ENCODE measurements at places on chromosomes 11 and 22.

GRCh38 chr11:70378506-70379134 lies 19.7 kb upstream of the CTTN start:
- DNase-seq = no peak

DNA sequence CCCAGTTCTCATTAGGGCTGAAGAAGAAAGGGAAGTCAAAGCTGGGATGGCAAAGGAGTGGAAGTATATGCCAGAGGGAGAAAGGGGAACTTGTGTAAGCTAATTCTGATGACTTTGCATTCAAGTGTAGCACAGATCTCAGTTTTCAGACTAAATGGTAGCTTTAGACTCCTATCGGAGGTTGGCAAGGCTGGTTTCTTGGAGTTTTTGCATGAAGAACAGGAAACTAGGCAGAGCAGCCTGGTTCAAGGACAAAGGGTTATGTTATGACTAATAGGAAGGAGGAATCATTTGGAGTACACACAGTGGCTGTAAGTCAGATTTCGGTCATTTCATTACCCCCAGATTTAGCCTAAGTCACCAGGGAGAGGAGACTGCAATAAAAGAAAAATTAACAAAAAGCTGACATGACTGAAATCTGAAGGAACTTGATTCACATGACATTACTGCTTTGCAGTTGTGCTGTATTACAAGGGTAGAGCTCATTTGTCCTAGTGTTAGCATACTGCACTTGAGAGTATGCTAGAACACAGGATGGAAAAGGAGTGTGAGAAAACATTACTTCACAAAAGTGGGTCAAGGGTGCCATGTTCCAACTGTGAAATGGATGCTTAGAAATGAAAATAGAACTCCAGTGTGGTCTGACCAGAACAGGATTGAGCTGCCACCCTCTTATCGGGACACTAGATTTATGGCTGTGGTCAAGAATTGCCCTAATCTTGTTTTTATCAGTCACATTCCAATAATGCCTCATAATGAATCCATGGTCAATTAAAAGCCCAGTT lies 23.6 kb downstream of the ADM start:
- DNase-seq = no peak

- no peak for DNase-seq
Measured at GRCh38 chr22:46390652-46391301, 55.3 kb downstream of the TRMU start.

- no peak for DNase-seq
Measured at GRCh38 chr11:121253951-121254350, 38.6 kb upstream of the SC5D start.

- DNase-seq = no peak
Measured at GRCh38 chr11:109612496-109612895, 190.5 kb downstream of the C11orf87 start.

DNA sequence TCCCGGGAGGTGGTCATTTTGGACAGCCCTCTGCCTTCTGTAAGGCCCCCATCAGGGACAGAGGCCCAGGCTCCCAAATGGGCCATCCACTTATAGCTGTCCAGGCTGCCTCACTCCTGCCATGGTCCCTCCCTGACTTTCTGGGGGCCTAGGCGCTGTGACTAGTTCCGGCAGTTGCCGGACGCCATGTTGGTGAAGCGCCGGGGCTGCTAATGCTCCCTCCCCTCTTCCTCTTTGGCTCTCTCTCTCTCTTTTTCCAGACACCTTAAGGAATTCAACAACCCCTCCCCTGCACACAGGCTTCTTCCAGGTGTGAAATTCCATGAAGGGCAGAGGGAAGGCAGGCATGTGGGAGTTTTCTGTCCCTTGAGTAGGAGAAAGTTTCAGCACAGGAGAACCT lies 445.6 kb downstream of the SOX6 start:
- no peak for DNase-seq

DNA sequence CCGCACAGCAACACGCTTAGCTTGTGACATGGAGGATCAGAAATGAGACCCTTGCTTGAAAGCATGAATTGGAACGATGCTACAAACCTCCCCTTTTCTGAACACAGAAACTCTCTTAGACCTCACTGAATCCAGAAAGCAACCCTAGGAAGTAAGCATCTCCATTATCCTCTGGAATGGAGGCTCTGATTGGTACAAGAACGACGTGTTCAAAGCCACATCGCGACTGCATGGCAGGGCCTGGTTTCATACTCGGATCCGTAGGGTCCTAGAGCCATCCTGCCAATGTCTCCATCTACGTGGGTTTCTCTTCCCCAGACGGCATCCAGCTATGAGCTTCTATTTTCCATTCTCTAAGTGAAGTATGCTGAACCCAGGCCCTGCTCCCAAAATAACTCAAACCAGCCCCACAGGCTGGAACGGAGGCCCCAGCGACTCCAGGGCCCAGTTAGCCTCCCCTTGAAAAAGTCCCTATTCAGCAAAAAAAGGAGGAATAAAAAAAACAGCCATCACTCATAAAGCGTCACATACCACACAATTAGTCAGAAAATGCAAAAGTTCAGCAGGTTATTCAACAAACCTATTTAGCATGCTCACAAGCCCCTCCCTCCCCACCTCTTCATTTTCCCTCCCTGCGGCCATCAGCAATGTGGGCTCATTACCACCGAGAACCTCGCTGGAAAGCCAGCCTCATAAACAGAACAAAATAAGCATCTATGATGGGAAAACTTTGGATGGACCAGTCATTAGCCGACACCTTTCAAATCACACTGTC lies 7.1 kb upstream of the MN1 start:
- DNase-seq = no peak

- DNase-seq = no peak
Measured at GRCh38 chr11:21390430-21390829, 721.0 kb downstream of the NELL1 start.

- DNase-seq = no peak
Measured at GRCh38 chr11:9691865-9692264, 28.0 kb downstream of the SWAP70 start.

- DNase-seq = no peak
Measured at GRCh38 chr11:58503361-58503856, 4.5 kb downstream of the OR5B21 start.

DNA sequence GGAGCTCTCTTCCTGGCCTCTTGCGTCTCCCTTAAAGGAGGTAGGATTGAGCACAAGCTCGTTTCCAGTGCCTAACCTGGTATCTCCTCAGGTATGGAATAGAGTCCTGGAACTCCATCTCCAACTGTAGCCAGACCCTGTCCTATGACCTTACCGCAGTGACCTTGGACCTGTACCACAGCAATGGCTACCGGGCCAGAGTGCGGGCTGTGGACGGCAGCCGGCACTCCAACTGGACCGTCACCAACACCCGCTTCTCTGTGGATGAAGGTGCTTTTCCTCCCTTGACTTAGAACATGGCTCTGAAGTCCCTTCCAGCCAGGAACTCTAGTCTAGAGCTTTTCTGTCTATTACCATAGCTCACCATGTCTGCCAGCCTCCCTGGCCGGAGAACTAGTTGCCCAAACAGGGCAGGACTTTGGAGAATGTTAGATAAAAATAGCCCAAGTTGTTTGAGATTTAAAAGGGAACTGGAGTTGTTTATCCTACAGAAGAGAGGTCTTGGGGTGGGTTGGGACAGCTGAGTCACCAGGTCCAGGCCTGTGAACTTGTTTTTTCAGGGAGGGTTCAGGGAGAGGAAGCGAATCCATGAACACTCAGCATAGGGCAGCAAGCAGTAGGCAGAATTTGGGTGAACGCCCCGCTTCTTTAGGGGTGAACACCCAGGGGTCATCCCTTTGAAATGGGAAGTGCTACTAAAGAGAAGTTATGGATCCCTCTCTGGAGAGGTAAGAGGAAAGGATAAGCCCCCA lies 3.3 kb downstream of the IL10RA start:
- no peak for DNase-seq

DNA sequence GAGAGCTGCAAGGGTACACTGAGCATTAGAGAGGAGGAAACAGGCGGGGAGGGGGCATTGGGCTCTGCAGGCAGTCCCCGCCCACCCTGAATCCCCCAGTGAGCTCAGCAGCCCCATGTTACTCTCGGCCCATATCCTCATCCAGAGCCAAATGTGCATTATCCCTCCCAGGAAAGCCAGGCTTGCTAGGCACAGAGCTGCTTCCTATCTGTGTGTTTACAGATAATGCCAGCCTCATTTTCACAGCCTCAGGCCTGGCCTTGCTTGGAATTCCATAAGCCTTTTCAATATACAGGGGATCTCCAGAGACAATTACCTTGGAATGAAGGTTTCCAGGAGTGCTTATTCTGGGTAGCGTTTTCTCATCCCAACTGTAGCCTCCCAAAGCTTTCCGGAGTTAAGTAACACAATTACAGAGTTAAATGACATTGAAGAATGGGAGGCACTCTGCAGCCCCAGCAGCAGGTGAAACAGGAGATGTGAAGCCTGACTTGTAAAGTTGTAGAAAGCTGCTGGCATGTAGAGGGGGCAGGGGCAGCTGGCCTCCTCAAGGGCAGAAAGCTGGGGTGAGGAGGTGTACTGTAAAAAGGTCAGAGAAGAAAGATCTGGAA lies 91.5 kb upstream of the TBCEL start:
- no peak for DNase-seq

- DNase-seq = no peak
Measured at GRCh38 chr11:67027943-67028542, 5.1 kb downstream of the SYT12 start.

DNA sequence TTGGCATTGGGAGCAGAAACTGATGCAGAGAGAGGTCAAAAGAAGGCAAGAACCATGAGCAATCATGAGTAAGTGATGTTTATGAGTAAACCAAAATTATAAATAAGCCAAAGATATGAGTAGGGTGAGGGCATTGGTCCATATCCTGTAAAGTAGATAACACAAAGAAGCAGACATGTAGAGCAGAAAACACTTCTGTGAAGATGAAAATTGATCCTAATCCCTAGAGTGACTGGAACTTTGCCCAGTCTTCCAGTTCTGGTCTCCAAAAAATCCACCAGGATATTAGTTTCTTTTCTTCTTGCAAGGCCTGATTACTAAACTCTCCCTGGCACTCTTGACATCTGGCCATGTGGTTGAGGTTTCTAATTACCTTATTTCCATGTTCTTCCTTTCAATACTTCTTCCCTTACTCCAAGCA lies 13.7 kb upstream of the DRD2 start:
- DNase-seq = no peak

- no peak for DNase-seq
Measured at GRCh38 chr11:77557553-77557952, 32.2 kb upstream of the AQP11 start.

GRCh38 chr11:109911488-109911887 lies 181.7 kb upstream of the ZC3H12C start:
- DNase-seq = no peak

DNA sequence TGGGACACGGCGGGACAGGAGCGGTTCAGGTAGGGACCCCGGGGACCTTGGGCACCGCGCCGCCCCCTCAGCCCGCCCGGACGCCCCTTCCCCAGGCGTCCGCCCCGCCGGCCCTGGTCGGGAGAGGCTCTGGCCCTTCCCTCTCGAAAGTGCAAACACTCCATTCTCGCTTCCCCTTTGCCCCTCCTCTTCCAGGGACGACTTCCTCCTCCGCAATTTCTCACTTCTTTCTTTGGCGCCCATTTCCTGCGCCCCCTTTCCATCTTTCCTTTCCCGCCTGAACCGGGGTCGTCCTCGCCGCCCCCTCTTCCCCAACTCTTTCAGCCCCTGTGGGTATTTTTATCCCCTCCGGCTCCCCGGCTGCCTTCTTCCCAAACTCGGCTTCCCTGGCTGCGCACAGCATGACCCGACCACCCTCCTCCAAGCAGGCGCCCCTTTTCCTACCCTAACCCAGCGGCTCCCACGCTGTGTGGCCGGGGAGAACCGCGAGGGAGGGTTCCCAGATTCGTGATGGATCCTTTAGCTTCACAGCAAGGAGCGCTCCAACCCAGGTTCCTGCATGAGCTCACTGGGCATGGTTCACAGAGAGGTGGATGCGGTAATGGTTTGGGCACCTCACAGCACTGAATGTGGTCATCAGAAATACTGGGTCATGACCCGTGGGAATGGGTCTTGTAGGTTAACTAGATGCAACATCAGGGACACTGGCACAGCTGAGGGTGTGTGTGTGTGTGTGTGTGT lies 689 bp downstream of the RAB39A start:
- DNase-seq = no peak

DNA sequence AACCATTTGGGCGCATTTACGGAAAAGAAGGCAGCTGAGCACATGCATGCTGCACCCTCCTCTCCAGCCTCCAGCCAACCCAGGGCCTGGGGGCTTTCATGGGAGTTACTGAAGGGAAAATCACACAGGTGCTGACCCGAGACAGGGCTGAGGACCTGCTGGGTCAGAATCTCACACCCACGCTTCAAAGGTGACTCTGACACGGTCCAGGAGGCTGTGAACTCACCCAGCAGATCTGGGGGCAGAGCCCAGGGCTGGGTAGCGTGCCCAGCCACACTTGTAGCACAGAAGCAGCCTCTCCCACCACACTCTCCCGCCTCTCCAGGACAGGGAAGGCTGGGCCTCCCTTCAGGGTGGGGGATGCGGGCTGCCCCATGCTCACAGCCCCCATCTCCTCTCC lies 347.6 kb downstream of the CTTN start:
- DNase-seq = no peak

DNA sequence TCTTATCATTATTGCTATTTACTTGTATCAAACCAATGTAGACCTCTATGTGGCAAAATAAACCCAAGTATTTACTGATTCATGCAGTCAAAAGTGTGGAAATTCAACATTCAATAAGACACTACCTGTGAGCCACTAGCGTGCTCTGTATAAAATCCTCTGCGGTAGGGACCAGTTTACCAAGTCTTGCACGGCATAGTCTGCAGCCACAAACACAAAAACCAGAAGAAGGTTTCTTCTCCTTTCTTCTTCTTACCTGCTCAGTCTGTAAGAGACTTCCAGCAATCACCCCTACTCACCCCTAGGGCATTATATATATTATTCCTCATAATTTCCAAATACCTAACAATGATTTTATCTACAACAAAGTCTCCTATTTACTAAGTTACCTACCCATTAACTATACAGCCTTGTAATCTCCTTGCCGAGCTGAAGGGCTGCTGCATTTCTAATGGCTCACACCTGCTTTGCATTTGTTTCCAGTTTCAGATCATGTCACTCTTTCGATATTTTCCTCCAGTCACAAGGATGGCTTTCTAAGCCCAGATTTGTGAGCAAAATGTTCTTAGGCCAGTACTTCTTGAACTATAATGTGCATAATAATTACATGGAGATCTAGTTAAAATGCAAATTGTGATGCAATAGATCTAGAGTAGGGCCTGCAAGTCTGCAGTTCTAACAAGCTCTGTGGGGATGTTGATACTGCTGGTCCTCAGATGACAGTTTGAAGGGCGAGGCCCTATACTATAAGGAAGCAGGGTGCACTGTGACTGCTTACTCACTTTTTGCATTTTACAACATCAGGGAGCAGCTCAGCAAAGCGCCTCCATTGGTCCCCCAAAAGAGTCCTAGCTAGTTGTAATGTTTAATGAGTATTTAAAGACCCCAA lies 191.9 kb upstream of the DDI1 start:
- no peak for DNase-seq

GRCh38 chr11:82902880-82903279 lies 1.3 kb downstream of the DDIAS start:
- DNase-seq = no peak

GRCh38 chr11:45679806-45680205 lies 14.4 kb upstream of the CHST1 start:
- no peak for DNase-seq

All from CD4-positive, alpha-beta T cell treated with Interleukin-6 at 100 ng/mL for 8 hours (primary cell).